LHCN-M2 (cell line): ENCODE measurements at places on chromosomes 7 and 10. TPM values are rescaled to one million over a fixed set of nuclear protein-coding genes. Genes with fewer than 3 reads are reported as not detected.

The SEMA4G gene
- 0.46 and 0.64 TPM in 2 replicates for total RNA-seq

DNA sequence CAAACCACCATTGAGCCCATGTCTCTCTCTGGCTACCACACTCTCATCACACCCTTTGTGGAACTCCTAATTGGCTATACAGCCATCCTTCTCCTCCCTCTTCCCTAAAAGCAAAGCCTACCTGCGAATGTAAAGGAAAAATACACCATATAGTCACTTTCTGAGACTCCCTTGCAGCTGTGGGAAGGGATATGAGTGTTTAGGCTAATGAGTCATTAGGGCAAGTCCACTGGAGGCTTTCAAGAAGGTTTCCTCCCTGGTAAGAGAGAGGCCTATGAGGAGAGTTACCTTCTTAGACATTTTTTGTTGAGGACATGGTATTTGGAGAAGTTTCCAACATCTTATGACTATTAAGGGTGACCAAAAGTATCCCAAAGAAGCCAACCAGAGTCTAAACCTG, 4.1 kb upstream of the TMEM243 start:
- DNase-seq = no peak

- no peak for DNase-seq
Observed at GRCh38 chr10:20552382-20552781, 344.7 kb downstream of the NEBL start.

- DNase-seq = peak; percentile 35
Observed at GRCh38 chr10:61592581-61592980, 70.1 kb upstream of the CABCOCO1 start.

DNA sequence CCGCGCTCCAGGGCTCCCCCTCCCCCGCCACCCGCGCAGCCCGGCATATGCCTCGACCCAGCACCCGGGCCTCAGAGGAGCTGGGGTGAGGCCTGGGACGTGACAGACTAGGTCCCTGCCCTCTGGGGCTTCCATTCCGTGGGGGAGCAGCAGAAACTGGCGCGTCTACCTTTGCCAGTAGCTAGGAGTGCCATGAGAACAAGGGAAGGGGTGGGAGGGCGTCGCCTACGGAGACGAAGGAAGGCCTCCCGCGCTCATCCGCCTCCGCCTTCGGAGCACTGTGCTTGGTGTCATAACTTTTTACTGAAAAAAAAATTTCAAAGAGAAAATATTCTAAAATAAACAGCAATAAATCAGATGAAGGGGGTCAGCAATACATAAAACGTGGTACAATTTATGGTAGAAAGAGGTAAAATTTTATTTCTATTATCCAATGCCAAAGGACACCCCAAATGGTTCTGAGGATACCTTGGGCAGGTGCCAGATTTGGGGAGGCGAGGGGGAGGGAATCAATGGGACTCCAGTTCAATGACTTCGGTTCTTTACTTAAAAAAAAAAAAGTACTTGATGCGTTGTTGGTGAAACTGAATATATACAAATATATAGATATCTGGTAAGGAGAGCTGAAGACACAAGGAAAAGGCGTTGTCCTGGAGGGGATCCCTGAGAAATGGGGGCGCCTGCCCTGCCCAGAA, 35.1 kb upstream of the GRID1 start:
- no peak for DNase-seq

- DNase-seq = no peak
Observed at GRCh38 chr10:132861884-132862461, 76.0 kb upstream of the NKX6-2 start.

The CUL2 gene
- total RNA-seq = 38.9 and 39.1 TPM in 2 replicates

The ZNF786 gene
- 6.3 TPM in 2 replicates for total RNA-seq

- DNase-seq = no peak
Observed at GRCh38 chr7:12945901-12946300, 258.5 kb downstream of the ARL4A start.

- DNase-seq = no peak
Observed at GRCh38 chr10:49173201-49173772, 14.9 kb downstream of the TMEM273 start.

The SLC39A12 gene
- total RNA-seq = not detected in 2 replicates

DNA sequence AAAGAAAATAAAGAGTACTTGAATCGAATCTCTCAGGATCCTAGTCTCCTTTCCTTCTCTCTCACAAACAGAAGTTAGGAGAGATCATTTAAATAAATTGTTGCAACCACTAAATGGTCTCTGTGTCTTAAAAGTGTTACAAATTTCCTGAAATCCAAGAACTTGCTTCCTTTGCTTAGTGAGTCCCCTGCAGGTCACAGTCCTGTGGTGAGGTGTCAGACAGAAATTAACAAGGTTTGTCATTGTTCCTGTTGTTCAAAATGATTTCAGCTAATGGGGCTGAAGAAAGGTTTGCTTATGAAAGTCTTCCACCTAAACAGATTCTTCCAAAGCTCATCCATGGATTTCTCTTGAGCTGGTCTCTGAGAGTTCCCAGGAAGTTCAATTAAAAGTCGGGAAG, 151.6 kb upstream of the SLC26A5 start:
- no peak for DNase-seq

GRCh38 chr10:14219411-14219810, 111.3 kb downstream of the FRMD4A start:
- peak; percentile 29 for DNase-seq

- no peak for DNase-seq
Observed at GRCh38 chr7:100875356-100875751, 451 bp downstream of the SRRT start.

GRCh38 chr7:122520971-122521555, 177.9 kb downstream of the RNF133 start:
- DNase-seq = no peak

The MINDY4 gene
- 3.7 and 5.1 TPM in 2 replicates for total RNA-seq

DNA sequence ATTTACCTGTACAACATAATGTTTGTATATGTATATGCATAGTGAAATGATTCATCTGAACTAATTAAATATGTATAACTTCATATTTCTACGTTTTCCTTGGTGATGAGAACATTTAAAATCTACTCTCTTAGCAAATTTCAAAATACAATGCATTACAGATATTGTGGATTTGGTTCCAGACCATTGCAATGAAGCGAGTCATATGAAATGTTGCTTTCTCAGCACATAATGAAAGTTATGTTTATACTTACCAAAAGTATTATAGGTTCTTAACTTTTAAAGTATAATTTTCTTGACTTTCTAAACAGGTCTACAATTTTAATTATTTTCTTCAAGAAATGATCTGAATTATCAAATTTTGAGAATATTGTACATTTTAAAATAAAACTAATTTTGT, 189.2 kb downstream of the CSTF2T start:
- peak; percentile 8 for DNase-seq

DNA sequence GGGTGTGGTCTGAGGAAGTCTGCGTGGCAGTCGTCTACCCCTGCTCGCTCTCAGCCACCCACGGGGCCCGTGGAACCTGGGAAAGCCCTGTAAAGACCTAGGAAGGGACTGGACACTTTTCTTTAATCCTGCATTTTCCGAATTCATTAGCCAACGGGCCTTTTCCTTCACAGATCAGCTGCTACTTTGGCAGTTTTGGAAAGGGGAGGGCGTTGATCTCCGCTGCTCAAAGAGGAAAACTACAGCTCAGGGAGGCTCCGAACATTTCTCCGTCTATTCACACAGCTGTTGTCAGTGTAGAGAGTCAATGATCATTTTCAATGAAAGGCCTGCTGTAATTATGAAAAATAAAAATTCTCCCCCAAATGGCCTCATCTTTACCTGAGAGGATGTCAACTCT, 450.1 kb upstream of the MKI67 start:
- DNase-seq = no peak

DNA sequence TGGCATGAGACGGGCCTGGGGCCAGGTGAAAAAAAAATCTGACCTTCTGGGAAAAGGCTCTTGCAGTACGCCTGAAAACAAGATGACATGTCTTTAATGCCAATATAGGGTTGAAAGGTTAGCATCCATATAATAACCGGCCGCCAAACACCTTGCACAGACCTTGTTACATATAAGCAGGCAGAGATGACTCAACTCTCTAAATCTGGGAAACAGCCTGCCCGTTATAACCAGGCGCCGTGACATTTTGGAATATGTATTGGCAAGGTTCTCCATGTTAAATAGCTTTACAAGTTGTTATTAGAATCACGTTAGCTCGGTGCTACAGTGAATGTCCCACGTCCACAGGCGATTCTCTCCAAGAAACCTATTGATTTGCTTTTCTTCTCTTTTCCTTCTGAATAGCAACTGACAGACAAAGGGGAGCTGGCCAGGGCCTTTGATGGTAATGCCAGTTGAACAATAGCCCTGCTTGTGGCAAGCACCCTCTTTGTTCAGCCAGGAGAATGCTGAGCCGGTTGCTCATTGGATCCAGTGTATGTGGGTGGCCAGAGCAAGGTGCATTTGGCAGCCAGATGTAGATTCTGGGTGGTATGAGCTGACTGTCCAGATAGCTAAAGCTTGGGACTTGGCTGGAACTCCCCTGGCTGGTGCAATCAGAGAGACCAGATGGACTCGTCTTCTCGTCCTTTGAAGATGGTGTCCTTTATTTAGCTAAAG, 80.1 kb upstream of the AUTS2 start:
- no peak for DNase-seq

DNA sequence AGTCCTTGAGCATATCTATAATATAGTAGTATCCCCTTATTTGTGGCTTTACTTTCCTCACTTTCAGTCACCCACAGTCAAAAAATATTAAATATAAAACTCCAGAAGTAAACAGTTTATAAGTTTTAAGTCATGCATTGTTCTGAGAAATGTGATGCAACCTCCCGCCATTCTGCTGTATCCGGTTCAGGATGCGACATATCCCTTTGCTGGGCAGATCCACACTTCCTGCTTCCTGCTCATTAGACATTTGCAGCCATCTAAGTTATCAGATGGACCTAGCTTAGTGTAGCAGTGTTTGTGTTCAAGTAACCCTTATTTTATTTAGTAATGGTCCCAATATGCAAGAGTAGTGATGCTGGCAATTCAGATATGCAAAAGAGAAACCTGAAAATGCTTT, 38.9 kb upstream of the BMS1 start:
- no peak for DNase-seq

DNA sequence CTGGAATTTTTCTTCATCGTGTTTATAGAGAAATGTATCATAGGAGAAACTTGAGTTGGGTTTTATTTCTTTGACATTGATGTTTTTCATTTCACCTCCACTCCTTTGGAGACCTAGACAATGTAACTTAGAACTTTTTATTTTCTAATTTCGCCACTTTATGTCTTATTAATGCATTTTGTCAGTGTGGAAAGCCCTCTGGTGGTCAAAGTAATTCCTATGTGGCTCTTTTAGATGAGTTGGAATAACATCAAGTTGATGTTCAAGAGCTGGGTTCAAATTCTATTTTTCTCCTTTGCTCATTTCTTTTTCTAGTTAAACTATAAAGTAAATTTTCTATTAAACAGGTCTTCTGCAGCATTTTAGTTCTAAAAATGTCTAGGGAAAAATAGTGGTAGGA, 478.6 kb downstream of the LRMDA start:
- DNase-seq = peak; percentile 8

DNA sequence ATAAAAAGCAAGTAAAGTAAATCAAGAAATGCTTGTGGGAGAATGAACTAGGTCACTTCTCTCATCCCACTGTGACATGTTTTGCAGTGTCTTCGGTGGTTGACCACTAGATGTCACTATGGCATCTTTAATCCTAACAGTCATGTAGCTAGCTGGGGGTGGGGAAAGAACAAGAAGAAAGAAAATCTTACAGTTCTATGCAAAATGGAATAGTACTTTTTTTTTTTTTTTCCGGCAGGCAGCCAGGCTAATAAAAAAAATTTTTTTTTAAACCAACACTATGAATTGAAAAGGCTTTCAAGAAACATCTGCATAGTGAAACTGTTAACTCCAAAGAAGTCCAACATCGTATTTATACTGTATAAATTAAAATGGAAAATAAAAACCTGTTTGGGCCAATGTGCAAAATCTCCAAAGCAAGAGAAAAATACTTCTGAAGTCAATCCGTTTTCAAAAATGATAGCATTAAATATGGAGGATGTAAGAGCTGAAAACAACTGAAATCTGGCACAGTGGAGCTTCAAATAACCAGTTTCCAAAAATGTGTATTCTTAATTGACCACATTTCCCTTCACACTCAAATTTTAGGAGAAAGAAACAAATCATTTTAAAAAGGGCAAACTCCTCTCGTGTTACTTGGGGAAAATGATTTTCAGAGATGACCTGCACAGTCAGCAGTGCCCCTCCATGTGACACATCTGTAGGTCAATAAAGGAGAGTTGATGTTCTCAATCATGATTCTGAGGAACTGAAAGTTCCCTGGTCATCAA, 38.5 kb downstream of the CDK1 start:
- DNase-seq = peak; percentile 86

The DNAH11 gene
- total RNA-seq = under 0.01 and 0.11 TPM in 2 replicates

The CPSF4 gene
- total RNA-seq = 69.6 and 75.0 TPM in 2 replicates

DNA sequence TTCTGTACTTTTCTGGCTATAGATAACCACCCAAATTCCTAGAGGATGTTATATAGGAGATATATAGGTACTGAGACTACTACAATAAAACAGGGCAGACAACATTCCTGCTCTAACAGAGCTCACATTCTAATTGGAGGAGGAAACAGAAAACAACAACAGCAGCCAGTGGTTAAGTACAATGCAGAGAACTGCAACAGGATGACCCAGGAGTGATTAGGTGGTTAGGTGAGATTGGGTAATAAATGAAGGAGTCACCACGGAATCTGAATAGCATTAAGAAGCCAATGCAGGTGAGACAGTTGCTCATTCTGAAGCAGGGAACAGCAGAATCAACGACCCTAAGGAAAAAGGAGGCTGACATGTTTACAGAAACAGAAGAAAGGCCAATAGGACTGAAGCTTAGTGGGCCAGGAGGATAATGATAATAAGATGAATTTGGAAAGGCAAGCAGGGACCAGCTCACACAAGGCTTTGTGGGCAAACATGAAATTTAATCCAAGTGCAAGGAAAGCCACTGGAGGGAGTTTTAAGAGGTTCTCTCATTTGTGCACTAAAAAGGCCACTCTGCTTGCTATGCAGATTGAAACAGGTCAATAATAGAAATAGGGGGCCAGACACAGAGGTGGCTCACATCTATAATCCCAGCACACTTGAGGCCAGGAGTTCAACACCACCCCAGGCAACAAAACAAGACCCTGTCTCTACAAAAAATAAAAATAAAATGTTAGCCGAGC, 16.9 kb upstream of the REEP3 start:
- peak; percentile 28 for DNase-seq

The OR2A5 gene
- total RNA-seq = not detected in 2 replicates

- DNase-seq = no peak
Observed at GRCh38 chr10:75145590-75145989, 34.1 kb downstream of the SAMD8 start.

DNA sequence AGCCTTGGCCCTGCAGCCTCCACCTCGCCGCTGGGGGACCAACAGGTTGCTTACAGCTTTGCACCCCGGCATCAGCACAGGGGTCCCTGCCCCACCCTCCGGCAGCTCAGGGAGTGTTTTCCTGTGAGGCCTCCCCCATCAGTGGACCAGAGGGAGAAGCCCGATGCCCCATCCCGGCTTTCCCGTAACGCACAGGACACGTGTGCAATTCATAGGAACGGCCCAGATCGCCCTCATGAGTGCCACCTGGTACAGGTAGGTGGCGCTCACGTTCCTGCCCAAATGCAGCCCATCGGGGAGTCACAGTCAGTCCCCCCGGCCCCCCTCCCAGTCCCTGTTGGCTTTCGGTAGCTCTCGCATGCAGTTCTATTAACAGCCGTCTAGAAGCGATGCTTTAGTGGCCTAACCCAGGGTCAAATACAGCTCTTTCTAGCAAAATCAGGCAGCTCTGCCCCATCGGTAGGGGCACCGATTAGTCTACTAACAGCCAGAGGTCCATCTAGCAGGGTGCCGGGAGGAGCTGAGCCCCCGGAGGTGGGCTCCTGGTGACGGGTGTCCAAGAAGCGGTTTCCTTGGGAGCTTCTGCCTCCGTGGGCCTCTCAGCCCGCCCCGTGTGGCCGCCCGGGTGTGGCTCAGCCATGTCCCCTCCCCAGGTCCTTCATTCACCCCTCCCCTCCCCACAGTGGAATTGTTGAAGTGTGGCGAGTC, 48.4 kb upstream of the GTF2IRD1 start:
- DNase-seq = no peak
